ENCODE measurements at places on chromosomes 2 and 18. TPM values are rescaled to one million over a fixed set of nuclear protein-coding genes. Genes with fewer than 3 reads are reported as not detected.

Gene CROCC2
- 0.05 TPM for total RNA-seq

Gene REG1A
- total RNA-seq = 19.6 TPM

Gene ZNF892
- 2.6 TPM for total RNA-seq

Gene ARHGAP28
- total RNA-seq = 1.9 TPM

Gene ATP8B1
- 263 TPM for total RNA-seq

Gene CD207
- 0.21 TPM for total RNA-seq

Gene RUFY4
- total RNA-seq = not detected

Gene REEP1
- 1.8 TPM for total RNA-seq

Gene AMER3
- total RNA-seq = 0.27 TPM

Gene SULT1C4
- total RNA-seq = 0.59 TPM

Gene TRIM43
- total RNA-seq = not detected

Gene TSGA10
- total RNA-seq = 6.1 TPM

Gene DNAJC5G
- not detected for total RNA-seq

Gene CCDC85A
- total RNA-seq = 0.42 TPM

Gene ADGRF3
- 0.16 TPM for total RNA-seq

Gene CKAP2L
- 13.5 TPM for total RNA-seq

Gene DARS1
- 52.4 TPM for total RNA-seq

Gene LTBP1
- total RNA-seq = 19.4 TPM

Gene MORN2
- total RNA-seq = 9.2 TPM

Gene RAX
- total RNA-seq = not detected

Gene AKAIN1
- not detected for total RNA-seq

Gene TEX44
- not detected for total RNA-seq

Gene SERPINB10
- total RNA-seq = not detected

Gene SOS1
- total RNA-seq = 43.9 TPM

Gene TMEM169
- 0.21 TPM for total RNA-seq

Gene RAMP1
- total RNA-seq = 27.2 TPM

Gene CCDC102B
- total RNA-seq = 1.7 TPM

Gene ZSWIM2
- total RNA-seq = not detected

Gene HOXD1
- 4.0 TPM for total RNA-seq

Gene DYNAP
- not detected for total RNA-seq

Gene CCDC74B
- 0.64 TPM for total RNA-seq

Gene DLGAP1
- total RNA-seq = 0.25 TPM

Gene DCDC2C
- not detected for total RNA-seq

Gene POMC
- 1.8 TPM for total RNA-seq

Gene NAT8
- 0.64 TPM for total RNA-seq

Gene SLC11A1
- total RNA-seq = 1.8 TPM

Gene TMEM178A
- 1.0 TPM for total RNA-seq

Gene ANKZF1
- 56.7 TPM for total RNA-seq

Gene AFF3
- 2.6 TPM for total RNA-seq

Gene SERPINB12
- total RNA-seq = not detected

Data from colonic mucosa (tissue), 4 donors.